DND-41 (cell line): ENCODE measurements at places on chromosomes 2 and 18.
A peak's percentile ranks its signal among the peaks of the same experiment; 100 is the strongest.

DNA sequence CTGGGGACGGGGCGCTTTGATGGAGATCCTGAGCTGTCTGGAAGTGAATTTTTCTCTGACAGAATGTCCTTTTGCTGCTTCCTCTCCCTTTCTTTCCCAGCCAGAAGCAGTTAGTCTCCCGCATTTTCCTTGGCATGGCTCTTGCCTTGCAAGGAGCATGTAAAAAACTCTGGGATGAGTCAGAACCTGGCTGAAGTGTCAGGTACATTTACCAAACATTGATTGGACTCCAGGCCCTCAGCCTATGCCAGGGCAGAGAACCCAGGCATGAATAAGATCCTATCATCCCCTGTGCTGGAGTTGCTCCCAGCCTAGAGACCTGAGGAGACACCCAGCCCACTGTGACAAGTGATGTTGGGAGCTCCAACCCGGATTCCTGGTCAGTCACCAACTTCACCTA, 21.6 kb downstream of the STON1 start:
- DNase-seq: no peak

DNA sequence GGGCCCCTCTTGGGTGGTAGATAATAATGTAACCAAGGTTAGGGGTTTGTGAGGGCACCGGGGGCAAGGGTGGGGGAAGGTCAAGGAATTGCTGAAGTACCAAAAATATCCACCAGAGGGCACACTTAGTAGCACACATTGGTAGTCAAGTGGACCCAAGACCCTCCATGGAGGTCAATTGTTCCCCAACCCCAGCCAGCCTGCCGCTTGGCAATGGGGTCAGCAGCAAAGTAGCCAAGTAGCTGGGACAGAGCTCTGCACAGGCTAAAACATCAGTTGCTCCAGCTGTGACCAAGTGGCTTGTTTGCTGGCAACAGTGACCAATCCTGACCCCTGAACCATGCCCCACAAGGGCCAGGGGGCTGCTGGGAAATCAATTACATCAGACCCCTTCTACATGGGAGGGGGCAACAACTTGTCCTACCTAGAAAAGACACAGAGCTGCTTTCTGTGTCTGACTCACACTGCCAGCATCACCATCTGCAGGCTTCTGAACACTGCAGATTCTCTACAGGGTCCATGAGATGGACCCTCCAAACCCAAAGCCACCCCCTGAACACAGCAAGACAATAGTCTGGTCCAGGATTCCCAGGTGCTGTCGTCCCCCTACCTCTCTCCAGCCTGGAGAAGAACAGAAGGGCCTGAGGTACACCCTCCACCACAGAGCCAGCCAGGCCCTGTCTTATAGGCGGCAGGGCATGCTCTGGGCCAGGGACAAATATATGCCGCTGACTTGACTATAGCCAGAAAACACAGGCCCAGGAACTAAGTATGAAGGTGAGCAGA, 76.0 kb downstream of the EMX1 start:
- peak; percentile 48 for DNase-seq

DNA sequence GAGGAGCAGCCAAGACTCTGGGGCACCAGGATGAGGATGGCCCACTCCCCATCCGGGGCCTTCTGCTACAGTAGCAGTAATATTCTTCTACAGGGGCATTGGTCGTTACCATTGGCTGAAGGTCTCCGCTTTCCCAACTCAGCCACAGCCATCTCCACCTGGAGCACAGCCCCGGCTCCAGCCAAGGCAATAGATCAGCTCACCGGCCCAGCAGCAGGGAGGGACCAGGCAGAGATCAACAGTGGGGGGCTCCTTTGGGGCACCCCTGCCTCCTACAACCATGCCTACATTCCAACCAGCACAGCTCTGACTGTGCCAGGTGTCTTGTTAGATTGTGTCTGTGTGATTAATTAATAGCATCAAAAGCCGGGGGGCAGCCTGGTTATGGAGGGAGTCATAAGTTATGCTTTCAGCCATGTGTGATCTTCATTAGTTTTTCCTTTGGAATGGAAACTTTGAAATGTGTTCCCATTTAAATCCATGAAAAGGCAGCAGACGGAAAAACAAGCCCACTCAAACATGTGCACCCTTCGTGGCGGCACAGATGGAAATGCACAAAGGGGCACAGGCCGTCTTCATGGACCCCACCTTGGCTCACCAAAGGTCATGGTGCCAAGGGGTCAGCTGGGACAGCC, 68.6 kb upstream of the BZW1 start:
- DNase-seq: no peak

DNA sequence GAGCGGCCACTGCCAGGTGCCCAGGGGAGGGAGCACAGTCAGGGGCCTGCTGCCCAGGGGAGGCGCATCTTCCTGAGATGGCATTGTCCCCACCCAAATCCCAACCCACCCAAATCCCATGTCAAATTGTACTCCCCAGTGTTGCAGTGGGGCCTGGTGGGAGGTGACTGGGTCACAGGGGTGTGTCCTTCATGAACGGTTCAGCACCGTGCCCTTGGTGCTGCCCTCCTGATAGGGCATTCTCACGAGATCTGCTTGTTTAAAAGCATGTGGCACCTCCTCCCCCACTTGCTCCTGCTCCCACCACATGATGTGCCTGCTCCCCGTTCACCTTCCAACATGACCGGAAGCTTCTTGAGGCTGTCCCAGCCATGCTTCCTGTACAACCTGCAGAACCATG, 27.6 kb downstream of the ANKMY1 start:
- no peak for DNase-seq

DNA sequence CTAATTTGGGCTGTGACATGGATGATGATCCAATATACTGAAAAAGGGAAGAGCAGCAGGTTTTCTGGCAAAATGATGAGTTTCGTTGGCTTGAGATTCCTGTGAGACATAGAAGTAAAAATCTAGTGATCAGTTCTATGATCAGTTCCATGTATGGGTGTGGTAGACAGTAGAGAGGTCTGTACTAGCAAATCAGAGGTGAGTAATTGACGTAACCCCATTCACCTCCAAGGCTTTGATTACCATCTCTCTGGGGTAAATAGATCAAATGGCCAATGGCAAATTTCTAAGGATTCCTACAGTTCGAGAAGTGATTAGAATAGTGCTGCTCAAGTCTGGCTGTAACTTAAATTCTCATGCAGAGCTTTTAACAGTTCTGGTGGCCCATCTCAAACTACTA, 6.4 kb downstream of the ITGA4 start:
- DNase-seq: no peak

GRCh38 chr2:167980439-167980838, 267.0 kb downstream of the STK39 start:
- no peak for DNase-seq

DNA sequence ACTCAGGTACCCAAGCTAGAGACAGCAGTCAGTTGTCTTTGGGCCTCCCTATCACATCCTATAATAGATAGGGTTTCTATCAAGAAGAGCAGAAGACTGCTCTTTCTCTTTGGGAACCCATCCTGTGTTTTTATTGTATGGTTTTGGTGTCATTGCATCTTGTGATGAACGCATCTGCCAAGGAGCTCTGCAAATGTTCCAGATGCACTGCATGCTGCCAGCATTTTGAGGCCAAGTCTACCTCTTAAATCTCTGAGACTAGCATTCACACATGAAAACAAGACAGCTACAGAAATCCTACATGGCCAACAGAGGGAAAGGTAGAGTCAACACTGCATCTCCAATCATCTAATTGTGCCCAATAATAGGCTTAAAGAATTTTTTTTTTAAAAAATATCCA, 14.0 kb downstream of the SEMA4F start:
- DNase-seq: no peak

GRCh38 chr2:111904726-111905474, 6.5 kb downstream of the MERTK start:
- no peak for DNase-seq

DNA sequence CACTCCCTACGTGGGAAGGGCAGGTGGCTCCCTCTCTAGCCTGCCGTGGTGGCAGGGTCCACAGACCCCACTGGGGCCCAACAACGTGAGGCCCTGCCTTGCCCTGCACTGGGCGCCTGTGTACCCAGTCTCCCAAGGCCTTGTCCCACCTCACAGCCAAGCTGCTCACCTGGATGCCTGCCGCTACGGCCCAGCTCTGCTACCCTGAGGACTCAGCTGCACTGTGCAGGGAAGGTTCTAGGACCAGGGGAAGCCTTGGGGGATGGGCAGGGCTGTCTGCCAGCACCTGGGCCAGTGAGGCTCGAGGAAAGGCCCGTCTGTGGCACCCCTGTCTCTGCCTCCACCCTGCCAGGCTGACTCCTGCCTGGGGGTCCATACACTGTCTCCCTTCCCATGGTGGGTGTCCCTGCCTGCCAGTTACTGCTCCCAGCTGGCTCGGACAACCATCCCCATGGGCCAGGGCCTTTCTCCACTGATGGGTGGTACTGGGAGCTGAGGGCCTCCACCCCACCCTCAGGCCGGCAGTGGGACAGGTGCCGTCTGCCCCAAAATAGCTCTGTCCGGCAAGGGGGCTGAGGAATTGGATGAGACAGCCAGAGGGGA, 33.2 kb downstream of the HS6ST1 start:
- DNase-seq: no peak

DNA sequence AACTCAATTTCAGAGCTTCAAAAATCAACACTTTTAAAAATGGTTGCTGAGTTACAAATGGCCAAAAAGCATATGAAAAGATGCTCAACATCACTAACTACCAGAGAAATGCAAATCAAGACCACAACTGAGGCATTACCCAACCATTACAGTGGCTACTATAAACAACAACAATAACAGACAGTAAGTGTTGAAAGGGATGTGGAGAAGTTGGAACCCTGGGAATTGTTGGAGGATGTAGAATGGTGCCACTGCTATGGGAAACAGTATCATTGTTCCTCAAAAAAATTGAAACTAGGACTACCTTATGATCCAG, 173.3 kb upstream of the SPRED2 start:
- no peak for DNase-seq

- DNase-seq: no peak
Observed at GRCh38 chr2:12010059-12010458, 263.6 kb downstream of the LPIN1 start.

DNA sequence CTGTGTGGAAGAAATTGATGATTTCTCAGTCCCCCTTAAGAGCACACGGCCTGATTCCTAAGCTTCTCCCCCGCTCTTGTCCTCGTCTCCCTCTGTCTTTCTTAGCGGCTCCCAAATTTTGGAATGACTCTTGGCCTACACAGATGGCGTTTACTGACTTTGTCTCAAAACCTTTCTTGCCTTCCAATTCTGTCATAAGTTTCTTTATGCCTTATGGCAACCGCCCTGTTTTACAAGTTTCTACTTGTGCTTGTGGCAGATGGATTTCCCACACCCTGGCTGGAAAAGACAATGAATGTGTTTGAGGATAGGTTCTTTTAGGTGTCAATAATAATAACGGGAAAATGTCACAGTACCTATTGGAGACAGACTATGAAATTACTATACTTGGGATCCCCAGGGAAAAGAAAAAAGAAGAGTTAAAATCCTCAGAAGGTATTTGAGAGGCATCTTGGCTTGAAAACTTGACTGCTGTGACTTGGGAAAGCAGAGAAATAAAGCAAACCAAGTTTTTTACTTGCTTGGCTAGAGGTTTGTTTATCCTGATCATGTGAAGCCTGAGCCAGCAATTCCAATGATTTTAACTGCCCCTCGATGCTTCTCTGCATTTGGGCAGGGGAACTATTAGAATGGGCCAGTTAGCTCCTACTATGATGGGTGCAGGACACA, 276.4 kb downstream of the HRH4 start:
- DNase-seq: no peak

DNA sequence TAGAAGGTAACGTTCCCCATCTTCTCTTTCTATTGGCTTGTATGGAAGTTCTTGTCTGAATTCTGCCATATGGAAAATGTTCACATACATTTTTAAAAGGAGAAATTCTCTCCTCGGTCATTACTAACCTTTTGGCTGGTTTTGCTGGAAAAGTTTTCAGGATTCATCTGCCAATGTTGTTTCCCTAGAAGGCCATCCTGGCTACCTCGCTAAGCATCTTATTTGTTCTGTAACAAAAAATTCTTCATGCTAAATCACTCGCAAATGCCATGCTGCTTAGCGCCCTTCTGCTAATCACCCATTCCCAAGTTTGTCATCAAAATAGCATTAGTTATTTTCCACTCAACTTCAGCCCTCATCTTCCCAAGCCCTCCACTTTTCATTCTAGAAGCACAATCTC, 262.0 kb downstream of the SLC8A1 start:
- no peak for DNase-seq

DNA sequence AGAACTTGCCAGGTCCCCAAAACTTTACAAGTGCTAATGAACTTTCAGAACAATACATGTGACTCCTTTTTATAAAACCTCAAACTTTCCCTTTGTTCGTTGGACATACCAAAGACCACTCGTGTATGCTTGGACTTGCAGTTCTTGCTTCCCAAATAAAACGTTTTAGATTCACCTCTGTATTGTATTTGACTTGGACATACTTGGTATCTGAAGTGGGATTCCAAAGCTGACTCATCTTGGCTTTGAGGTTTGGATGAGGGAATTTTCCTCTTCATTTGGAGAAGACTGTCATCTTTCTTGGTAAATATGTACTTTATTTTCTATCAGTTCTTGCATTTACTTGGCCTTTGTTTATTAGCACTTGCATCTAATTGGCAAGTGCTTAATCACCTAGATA, 8.0 kb upstream of the CYB5A start:
- DNase-seq: no peak

GRCh38 chr2:27741673-27742072, 29.8 kb upstream of the MRPL33 start:
- DNase-seq: no peak

GRCh38 chr2:187982668-187983067, 309.0 kb upstream of the GULP1 start:
- DNase-seq: no peak

DNA sequence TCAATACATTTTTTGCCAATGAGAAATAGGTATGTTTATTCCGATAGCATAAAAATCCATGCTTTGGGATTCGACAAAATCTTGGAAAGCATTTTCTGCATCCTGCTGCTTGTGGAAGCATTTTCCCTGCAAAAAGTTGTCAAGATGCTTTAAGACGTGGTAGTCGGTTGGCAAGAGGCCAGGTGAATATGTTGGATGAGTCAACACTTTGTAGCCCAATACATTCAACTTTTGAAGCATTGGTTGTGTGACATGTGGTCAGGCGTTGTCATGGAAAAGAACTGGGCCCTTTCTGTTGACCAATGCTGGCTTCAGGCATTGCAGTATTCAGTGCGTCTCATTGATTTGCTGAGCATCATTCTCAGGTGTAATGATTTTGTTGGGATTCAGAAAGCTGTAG, 764.5 kb downstream of the TRIB2 start:
- no peak for DNase-seq

- DNase-seq: no peak
Observed at GRCh38 chr18:10322004-10322403, 132.4 kb upstream of the APCDD1 start.
